Posterior cingulate gyrus (tissue), 11 donors: ENCODE measurements at places on chromosomes 6 and 20.
A peak's percentile ranks its signal among the peaks of the same experiment; 100 is the strongest.

DNA sequence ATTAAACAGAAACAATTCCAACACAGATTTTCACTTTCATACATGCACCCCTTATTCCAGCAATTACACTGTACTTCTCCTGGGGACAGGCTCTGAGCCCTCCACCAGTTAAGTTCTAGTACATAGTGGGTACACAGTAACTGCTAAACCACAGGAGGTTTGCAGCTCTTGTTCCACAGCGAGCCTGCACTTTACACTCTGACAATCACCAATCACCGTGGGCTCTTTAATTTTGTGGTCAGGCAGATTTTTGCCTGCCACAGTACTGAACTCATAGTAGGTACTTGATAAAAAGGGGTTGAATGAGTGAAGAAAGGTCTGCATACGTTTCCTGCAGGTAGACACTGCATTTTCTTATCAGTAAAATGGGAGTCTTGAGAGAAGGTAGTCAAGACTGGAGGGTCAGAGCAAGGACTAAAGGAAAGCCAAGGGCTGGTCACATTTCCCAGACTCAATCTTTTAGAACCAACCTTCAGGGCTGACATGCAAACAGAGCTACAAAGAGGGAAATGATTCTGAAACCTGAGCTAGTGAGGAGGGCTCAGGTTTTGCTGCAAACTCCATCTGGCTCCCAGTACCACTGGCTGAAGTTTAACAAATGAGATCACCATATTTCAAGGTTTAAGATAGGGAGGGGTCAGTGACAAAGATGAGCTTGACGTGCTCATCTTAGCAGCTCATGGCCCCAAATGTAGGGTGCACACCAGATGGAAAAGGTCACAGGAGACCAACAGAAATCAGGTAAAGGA, 404.6 kb downstream of the BTBD9 start:
- DNase-seq: no peak

- no peak for DNase-seq
Observed at GRCh38 chr6:28354688-28355554, 5.2 kb downstream of the ZKSCAN3 start.

DNA sequence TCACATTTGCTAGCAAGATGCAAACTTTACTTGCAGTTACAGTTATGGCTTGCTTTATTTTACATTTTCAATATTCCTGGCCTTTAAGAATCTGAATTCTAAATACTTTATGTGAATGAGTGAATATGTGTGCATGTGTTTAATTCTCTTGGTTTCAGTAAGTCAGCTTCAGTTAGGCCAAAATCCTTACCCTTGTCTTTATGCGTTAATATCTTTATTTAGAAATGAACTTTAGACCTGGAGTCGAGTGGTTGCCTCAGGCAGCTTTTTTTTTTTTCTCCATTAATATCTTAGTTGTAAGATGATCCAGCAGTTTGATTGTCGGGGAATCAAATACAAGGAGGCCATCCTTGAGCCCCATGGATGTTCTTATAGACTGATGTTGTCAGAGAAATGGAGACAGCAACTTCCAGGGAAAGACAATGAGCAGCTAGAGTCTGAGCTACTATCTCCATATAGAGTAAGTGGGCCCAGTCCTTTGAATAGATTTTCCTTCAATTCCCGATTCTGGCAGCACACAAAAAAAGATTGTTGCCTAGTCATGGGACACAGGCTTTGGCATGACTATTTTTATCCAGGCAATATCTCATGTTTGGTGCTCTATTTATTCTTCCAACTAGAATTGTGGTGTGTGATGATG, 398.0 kb downstream of the DHX35 start:
- DNase-seq: no peak

DNA sequence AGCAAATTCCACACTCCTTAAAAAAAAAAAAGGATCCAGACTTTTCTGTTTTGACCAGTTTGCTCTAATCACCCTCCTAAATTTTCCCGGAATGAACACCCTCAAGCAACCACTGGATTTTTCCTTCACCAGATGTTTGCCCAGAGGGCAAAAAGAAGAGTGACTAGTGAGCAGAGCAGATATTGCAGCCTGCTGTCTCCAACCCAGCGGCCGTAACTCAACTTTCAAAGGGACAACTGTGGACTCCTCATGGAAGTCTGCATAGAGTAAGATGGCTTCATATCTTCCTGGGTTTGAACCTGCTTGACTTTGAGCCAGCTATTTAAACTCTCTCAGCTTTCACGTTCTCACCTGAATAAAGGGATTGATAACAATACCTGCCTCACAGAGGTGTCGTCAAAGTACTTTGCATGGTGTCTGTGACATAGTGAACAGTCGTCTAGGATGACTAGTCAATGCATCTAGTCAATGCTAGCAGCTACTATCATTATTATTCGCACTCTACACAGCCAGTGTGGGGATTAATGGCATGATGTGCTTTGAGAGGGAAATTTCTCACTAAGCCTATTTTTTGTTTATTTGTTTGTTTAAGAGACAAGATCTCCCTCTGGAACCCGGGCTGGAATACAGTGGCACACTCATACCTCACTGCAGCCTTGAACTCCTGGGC, 92.2 kb upstream of the HIVEP1 start:
- DNase-seq: no peak

DNA sequence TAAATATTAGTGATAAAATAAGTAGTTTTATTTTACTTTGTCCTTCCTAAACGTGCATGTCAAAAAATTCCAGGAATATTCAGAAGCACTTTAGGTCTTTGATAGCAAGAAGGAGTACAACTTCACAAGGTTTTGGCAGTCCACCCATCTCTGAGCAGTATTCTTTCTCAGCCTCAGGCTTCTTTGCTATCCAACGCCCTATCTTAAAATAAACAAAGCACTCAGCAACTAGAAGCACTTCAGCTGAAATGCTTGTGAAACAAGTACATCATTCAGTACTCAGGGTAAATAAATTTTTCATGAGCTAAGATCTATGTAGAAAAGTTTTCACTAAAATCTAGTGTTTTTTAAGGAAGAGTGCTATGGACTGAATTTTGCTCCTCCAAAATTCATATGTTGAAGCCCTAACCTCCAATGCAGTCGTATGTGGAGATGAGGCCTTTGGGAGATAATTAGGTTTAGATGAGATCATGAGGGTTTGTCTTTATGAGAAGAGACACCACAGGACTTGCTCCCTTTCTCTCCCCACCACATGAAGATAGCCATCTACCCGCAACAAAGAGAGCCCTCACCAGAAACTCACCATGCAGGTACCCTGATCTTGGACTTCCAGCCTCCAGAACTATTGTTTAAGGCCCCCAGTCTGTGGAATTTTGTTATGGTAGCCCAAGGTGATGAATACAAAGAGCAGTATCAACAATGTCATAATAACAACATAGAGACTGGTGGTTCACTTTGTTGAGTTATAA, 539.1 kb downstream of the TFAP2A start:
- no peak for DNase-seq

DNA sequence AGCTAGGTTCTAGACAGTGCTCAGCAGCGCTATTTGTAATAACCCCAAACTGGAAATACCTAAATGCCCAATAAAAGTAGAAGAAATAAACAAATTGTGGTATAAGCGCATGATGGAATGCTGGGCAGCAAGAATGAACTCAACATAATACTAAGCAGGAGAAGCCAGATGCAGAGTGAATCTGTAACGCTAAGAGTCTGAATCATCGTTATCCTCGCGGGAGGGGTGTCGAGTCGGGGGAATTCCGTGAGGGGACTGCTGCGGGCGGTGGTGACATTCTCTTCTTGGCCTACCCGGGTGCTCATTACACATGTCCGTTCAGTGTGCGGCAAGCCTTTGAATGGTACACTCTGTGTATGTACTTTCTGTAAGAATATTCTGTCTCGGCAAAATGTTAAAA, 83.7 kb downstream of the SULF2 start:
- no peak for DNase-seq

- DNase-seq: no peak
Observed at GRCh38 chr20:24305371-24305770, 164.1 kb upstream of the SYNDIG1 start.

- DNase-seq: no peak
Observed at GRCh38 chr6:17475606-17476244, 82.3 kb downstream of the CAP2 start.

DNA sequence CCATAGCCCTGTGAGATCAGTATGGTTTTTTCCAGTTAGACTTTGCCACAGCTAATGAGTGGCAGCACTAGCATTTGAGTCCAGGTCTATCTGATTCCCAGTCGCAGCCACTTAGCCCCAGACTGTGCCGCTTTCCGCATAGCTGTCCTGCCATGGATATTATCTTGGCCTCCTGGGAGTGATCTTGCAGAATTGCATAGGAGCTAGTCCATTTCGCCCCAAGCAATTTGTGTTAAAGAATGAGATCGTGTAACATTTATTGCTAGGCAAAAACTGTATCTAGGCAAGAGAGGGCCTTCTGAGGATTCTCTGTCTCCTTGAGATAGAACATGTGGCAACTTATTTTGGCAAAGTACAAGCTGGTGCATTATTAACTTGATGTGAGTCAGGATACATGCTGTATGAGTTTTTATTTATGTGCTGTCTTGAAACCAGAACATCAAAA, 74.2 kb downstream of the EZR start:
- no peak for DNase-seq

- peak; percentile 20 for DNase-seq
Observed at GRCh38 chr6:125357515-125358256, 55.9 kb upstream of the HDDC2 start.

GRCh38 chr6:160088069-160088783, 33.4 kb upstream of the SLC22A1 start:
- DNase-seq: peak; percentile 57

GRCh38 chr20:42506397-42506796, 683.3 kb downstream of the PTPRT start:
- DNase-seq: no peak

GRCh38 chr6:141641951-141642350, 490.8 kb upstream of the GJE1 start:
- DNase-seq: no peak

GRCh38 chr6:132511831-132512220, 1.1 kb downstream of the STX7 start:
- no peak for DNase-seq
